Memory B cell (primary cell): ENCODE measurements at places on chromosomes 5 and 9.

DNA sequence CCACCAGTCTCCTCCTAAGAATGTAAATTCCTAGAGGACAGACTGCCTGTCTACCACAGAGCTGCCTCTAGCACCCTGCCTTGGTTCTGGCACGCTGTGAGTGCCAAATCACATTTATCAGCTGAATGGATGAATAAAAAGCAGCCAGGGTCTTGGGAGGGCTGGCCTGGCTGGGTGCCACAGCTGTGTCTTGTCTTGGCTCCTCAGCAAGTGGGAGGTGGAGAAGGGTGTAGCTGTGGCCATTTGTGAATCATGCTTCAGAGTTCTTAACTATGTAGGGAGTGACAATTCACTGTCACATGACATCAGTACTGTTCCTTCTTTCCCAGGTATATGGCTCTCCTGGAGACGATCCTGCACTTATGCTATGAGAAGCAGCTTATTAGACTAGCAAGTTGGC, 70.6 kb downstream of the DCP2 start:
- no peak for DNase-seq

GRCh38 chr5:177307544-177308363, 3.9 kb downstream of the MXD3 start:
- no peak for DNase-seq

- no peak for DNase-seq
Observed at GRCh38 chr5:136749016-136749415, 383.7 kb upstream of the TRPC7 start.

DNA sequence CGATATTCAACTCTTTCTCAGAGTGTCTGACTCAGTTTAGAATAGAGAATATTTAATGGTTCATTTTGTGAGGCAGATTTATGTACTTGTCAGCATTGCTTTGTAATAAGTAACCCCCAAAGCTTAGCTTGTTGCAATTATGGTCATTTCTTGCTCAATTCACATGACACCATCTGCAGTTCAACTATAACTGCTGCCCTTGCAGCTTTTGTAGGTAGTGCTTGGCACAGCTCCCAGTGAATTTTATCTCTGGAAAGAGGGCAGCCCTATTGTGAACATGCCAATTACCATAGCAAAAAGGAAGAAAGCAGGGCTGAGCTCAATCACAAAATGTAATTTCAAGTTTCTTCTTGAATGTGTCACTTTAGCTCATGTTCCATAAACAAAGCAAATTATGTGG, 1587.7 kb upstream of the ACO1 start:
- no peak for DNase-seq

DNA sequence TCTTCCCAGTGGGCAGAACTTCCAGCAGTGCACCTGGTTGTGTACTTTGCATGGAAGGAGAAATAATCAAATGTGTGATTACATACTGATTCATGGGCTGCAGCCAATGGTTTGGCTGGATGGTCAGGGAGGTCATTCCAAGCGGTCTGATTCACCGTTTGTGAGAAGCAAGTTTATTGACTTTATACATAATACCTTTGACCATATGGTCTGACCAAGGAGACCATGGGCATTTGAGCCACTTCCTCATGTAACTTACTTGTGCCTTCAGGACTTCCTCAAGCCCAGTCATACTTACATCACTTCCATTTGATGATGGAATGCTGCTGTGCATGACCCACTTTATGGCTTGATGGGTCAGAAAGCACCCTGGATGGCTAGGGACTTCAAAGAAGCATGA, 41.1 kb downstream of the DAP start:
- DNase-seq, result no peak

- DNase-seq, result peak; percentile 56
Observed at GRCh38 chr5:108681079-108681921, 66.4 kb upstream of the FER start.

DNA sequence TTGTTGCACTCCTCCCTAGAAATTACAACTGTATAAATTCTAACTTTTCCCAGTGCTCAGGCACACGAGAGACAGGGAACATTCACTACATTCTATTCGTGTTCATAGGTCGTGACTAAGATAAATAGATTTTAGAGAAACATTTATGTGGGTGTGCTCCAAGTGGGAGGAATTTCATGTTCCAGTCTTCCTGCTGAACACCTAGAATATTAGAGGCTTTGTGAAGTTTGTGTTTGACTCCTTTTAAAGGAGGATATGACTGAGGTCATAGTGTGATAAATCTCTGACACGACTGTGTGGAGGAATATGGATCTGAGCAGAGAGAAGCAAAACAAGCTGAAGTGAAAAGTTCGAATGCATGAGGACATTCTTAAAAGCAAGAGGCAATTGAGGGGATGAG, 355.3 kb downstream of the ZSWIM6 start:
- DNase-seq, result no peak

GRCh38 chr5:106648401-106648800, 1022.3 kb downstream of the EFNA5 start:
- no peak for DNase-seq

DNA sequence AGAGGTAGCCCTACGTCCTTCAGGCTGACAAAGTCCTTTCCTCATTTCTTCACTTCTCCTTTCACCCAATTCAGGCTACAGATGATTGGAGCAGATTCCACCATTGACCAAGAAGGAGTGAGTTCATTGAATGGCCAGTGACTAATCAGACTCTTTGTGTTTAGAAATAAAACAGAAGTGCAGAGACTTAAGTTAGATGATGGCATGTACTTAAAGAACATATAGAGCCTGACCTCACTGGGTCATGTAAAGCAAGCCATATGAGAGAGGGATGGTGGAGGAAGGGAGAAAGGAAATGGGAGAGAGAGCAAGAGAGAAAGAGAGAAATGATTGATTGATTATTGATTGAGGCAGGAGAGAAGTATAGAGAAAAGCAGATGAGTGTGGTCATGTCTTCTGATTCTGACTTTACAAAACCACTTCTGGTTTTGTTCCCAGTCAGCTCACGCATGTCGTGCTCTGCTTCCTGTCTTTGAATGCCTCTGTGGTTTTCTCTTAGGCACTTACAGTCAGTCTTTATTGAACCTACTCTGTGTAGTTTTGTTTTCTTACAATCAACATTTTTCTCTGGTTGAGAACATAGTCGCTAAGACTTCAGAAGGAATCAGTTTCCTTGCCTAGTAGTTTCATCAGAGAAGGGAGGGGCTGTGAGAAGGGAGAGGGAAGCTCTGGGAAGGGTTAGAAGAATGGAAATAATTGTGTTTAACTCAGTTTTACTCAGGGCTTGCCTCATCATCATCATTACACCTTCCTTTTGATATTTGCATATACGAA, 149.2 kb upstream of the KLF9 start:
- no peak for DNase-seq

DNA sequence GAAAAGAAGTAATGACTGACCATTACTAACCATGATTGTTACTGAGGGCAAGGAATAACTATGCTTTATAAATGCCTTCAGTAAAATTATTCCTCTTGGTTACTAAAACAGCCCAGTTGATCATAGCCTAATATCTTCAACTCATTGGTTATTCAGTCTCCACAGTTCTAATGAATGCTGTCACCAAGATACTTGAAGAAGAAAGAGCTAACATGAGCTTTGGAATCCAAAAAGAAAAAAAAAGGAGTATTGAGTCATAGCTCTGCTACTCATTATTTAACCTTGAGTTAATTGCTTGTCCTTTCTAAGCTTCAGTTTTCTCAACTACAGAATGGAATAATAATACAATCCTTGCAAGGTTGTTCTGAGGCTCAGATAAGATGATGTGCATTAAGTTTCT, 187.7 kb downstream of the BRINP1 start:
- DNase-seq, result no peak

- no peak for DNase-seq
Observed at GRCh38 chr5:1044117-1044516, 35.5 kb downstream of the NKD2 start.

DNA sequence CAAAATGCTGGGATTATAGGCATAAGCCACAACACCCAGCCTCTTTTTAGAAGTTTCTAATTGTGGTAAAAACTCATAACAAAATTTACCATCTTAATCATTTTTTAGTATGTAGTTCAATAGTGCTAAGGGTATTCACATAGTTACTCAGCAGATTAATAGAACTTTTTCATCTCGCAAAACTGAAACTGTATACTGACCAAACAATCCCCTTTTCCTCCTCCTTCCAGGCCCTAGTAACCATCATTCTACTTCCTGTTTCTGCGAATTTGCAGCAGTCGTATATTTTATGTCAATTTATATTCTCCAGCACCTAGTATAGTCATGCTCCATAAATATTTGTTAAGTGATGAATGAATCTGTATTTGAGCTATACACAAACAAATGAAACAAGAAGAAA, 86.3 kb upstream of the ERBIN start:
- no peak for DNase-seq

GRCh38 chr5:71757590-71758543, 38.8 kb downstream of the CARTPT start:
- no peak for DNase-seq

- no peak for DNase-seq
Observed at GRCh38 chr9:74942801-74943200, 9.9 kb downstream of the C9orf40 start.

DNA sequence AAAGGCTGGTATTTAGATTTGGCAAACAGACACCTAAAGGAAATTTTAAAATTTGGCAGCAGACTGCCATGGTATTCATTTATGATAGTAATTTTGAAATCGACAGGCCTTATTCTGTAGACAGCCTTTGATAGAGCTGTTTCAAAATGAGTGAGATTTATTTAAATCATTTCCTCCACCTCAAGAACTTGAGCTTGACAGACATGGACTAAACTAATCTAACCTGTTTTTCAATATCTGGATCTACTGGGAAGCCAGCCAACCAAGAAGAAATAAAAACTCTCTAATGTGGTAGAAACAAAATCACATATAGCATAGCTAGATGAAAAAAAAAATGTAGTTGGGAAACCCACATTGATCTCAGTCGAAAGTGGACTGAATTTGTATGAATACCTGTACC, 56.9 kb upstream of the RASA1 start:
- no peak for DNase-seq

DNA sequence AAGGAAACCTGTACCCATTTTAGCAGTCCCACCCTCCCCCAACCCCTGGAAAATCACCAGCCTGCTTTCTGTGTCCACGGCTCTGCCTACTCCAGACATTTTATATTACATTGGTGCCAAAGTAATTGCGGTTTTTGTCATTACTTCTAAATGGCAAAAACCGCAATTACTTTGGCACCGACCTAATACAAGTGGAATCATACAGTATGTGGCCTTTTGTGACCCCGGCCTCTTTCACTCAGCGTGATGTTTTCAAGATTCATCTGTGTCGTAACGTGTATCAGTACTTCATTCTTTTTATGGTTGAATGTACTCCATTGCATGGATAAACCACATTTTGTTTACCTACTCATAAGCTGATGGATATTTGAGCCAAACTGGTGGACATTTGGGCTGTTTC, 9.7 kb upstream of the ORM1 start:
- no peak for DNase-seq

DNA sequence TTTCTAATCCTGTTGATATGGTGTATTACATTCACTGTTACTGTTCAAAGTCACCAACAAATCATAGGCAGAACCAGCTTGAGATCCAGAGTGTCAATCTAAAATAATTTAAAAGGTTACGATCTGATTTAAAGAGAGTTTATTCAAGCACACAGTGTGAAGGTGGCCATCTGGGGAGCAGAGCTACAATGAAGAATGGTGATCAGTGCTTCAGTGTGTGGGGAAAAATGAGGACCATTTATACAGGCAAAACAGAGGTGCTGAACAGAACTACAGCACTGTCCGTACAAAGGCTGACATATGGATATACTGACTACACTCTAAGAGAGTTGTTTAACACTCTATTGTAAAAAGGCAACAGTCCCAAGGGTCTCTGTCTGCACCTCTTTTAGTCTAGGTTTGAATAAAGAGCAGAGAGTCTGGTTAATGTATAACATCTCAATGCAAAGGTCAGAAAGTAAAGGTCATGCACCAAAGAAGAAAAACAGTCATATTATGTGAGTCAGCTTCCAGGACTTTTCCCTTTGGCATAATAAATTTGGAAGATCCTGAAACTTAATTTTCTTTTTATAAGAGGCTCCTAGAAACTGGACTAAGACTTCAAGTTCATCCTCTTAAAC, 29.7 kb upstream of the TDRD7 start:
- DNase-seq, result no peak

DNA sequence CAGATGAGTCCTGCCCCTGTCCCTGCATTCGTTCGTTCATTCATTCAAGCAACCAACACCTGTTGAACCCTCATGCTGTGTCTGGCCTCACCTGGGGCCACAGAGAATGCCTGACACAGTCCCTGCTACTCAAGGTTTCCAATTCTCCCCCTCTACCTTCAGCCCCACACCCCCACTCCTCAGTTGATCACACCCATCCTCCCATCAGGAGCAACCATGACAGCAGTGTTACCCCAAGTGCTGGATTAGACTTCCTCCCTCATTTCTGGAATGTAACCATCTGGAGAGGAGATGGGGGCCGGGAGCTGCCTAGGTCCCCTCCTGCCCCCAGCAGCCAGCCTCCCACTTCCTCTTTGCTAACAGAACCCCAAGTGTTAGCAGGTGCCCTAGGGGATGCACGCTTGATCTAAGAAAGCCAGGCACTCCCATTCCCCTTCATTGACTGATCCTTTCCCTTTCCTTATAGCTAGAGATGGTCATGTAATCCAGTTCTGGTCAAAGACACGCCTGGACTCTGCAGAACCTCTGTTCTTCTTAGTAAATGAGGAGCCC, 57.2 kb downstream of the SMIM23 start:
- DNase-seq, result no peak

GRCh38 chr5:133052317-133053175, 733 bp downstream of the HSPA4 start:
- peak; percentile 25 for DNase-seq

DNA sequence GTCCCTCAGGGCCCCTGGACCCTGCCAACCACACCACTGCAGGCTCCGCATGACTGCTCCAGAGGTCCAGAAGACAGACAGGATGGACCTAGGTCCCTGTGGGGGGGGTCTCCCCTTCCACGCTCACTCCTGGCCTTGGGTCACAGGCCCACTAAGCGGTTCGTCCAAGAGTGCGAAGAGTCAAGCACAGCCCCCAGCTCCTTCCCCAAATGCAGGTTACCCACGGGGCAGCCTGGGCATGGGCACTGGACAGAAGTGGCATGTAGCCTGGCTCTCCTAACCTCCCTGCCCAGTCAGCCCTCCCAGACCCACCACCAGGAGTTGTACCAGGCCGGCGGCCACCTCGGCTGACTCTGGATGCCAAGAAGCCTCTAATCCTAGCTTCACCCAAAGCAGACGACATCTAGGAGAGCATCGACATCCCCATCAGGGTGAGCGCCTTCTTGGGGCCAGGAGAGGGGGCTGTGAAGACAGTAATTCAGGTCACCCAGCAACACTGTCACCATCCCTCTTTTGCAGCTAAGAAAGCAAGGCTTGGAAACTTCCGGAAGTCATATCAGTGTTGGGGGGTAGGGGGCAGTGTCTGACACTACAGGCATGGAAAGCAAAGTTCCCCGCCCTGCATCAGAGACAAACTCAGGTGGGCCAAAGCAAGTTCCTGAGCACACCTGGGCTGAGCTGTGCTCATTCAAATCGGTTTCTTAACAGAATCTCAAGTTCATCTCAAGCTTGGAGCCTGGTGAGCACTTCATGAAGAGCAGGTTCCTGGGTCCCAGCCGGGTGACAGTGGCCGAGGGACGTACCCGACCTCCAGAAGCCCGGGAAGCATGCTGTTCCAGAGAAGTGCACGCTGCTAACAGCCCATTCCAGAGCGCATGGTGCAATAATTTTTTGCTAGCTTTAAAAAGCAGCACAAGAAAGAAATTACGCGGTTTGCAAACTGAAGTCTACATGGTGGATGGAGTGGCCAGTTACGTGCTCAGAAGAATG, 68.7 kb downstream of the SEMA4D start:
- no peak for DNase-seq
